Endothelial cell (in vitro differentiated cells): ENCODE measurements at places on chromosomes 16 and 17. TPM values are rescaled to one million over a fixed set of nuclear protein-coding genes. Genes with fewer than 3 reads are reported as not detected.

GRCh38 chr17:62565817-62566216 is 61.7 kb upstream of the MRC2 start:
- no peaks in the 10 kb centered on the region for H3K4me1 ChIP-seq
- DNase-seq = no peak
- no peak overlapping the region for H3K4me3 ChIP-seq
- H3K36me3 ChIP-seq = peaks cover 37% of the 10 kb centered on the region
- H3K27me3 ChIP-seq = peaks cover 2% of the 10 kb centered on the region
- no peak overlapping the region for H3K27ac ChIP-seq

GRCh38 chr16:86595983-86596605 is 17.7 kb downstream of the FOXL1 start:
- H3K4me1 ChIP-seq = peaks cover 36% of the 10 kb centered on the region
- H3K27me3 ChIP-seq = peaks cover 5% of the 10 kb centered on the region
- DNase-seq = no peak
- H3K4me3 ChIP-seq = no peak overlapping the region

- DNase-seq = no peak
- peaks cover 6% of the 10 kb centered on the region for H3K27me3 ChIP-seq
- no peak overlapping the region for H3K27ac ChIP-seq
Measured at GRCh38 chr16:87734644-87735043, 31.1 kb downstream of the KLHDC4 start.

GRCh38 chr16:69431948-69432468 is 7.6 kb downstream of the CYB5B start:
- DNase-seq = no peak
- H3K4me1 ChIP-seq = peaks cover 16% of the 10 kb centered on the region
- H3K4me3 ChIP-seq = no peak overlapping the region
- H3K36me3 ChIP-seq = peaks cover 24% of the 10 kb centered on the region
- H3K27me3 ChIP-seq = peaks cover 2% of the 10 kb centered on the region

DNA sequence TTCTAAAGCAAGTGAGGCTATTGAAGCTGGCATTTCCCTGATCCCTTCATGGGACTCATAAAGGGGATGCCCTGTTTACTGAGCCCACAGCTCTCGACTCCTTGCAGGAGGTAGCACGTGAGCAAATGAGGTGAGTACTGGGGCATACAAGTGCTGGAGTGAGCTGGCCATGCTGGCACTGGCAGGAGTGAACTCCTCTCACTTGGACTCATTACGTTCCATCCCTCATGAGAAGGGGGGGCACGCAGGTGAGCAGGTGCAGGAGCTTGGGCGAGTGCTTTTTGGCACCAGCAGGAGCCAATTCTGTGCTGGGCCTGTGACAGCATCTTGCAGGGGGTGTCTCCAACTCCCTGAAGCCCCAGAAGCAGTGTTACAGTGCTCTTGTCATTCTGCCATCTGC is 337.1 kb upstream of the CA10 start:
- H3K4me3 ChIP-seq = no peak overlapping the region
- DNase-seq = no peak
- H3K27me3 ChIP-seq = no peaks in the 10 kb centered on the region
- no peaks in the 10 kb centered on the region for H3K36me3 ChIP-seq

GRCh38 chr16:31130336-31130891 is 5.1 kb downstream of the PRSS8 start:
- peaks cover 31% of the 10 kb centered on the region for H3K36me3 ChIP-seq
- peaks cover 6% of the 10 kb centered on the region for H3K4me1 ChIP-seq
- H3K27me3 ChIP-seq = peaks cover 7% of the 10 kb centered on the region
- no peak overlapping the region for H3K4me3 ChIP-seq
- no peak for DNase-seq

DNA sequence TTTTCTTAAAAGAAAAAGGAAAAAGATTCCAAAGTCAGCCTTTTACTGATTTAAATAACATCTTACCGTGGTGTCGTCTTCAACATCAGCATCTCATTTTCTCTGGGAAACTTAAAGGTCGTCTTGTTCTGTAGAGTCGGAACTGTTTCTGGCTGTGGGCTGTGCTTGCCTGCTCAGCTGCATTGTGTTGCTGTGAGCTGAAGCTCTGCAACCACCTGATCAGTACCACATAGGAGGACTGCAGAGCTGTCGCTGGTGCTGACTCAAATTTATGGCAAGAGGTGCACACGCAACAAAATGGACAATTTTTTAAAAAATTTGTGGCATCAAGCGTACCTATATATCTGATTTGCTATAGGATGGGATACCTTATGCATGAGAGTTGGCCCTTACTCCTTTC is at the start of gene OMG:
OMG (minus strand) TSS at position 150 of the 400 bp plus-strand sequence. CDS start 908 bp downstream, outside the sequence.
- no peak for DNase-seq
- H3K36me3 ChIP-seq = no peaks in the 10 kb centered on the region
- no peaks in the 10 kb centered on the region for H3K27me3 ChIP-seq
- no peak within 1 kb of the TSS for H3K27ac ChIP-seq

DNA sequence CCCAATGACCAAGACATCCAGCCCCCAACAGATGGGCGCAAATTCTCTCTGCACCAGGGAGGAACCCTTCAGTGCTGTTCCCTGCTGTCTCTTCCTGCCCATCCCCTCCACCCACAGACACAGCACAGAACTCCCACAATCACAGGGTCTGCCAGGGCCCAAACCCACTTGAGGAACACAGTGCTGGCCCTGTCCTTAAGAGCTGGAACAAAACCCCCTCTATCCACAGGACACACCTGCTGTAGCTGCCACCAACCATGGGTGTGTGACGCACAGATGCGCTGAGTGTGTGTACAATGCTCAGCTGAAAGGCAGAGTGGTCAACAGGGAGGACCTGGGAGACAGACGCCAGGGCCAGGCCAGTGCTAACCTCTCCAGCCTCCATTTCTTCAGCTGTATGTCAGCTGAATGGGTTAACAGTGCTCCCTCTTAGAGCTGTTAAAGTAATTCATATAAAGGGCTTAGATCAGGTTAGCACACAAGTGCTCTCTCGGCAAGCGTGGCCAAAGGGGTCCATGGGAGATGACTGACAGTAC is 62.1 kb downstream of the AMFR start:
- H3K4me3 ChIP-seq = no peak overlapping the region
- H3K27ac ChIP-seq = no peak overlapping the region
- DNase-seq = no peak
- peaks cover 26% of the 10 kb centered on the region for H3K36me3 ChIP-seq
- peaks cover 17% of the 10 kb centered on the region for H3K4me1 ChIP-seq

GRCh38 chr17:50866950-50867362 is 802 bp upstream of the TOB1 start:
- H3K27ac ChIP-seq = peak overlapping the region; percentile 100
- peaks cover 16% of the 10 kb centered on the region for H3K27me3 ChIP-seq

DNA sequence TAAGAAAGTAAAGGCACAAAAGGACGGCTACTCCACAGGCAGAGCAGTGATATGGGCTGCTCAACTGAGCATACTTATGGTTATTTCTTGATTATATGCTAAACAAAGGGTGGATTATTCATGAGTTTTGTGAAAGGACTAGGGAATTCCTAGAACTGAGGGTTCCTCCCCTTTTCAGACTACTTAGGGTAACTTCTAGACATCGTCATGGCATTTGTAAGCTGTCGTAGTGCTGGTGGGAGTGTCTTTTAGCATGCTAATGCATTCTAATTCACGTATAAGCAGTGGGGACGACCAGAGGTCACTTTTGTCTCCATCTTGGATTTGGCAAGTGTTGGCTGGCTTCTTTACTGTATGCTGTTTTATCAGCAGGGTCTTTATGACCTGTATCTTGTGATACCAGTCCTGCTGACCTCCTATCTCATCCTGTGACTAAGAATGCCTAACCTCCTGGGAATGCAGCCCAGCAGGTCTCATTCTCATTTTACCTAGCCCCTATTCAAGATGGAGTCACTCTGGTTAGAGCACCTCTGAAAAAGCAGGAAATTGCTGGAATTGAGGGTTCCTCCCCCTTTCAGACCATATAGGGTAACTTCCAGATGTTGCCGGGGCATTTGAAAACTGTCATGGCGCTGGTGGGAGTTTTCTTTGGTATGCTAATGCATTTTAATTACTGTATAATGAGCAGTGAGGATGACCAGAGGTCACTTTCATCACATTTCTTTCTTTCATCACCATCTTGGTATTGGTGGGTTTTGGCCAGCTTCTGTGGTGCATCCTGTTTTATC is 388.5 kb downstream of the XYLT1 start:
- H3K36me3 ChIP-seq = no peaks in the 10 kb centered on the region
- H3K4me3 ChIP-seq = no peak overlapping the region
- H3K27me3 ChIP-seq = peaks cover 1% of the 10 kb centered on the region
- H3K4me1 ChIP-seq = no peaks in the 10 kb centered on the region

GRCh38 chr16:75251280-75252048 is at the start of gene BCAR1:
Gene BCAR1 (minus strand): TSS chr16:75251624. CDS start chr16:75251482, 142 bp downstream.
- DNase-seq = peak; percentile 90
- H3K27ac ChIP-seq = peak within 1 kb of the TSS; percentile 92
- H3K27me3 ChIP-seq = peaks cover 25% of the 10 kb centered on the region
- peak within 1 kb of the TSS; percentile 94 for H3K4me3 ChIP-seq

GRCh38 chr16:795580-796229 is 4.8 kb downstream of the GNG13 start:
- DNase-seq = no peak
- no peaks in the 10 kb centered on the region for H3K4me1 ChIP-seq
- peaks cover 6% of the 10 kb centered on the region for H3K27me3 ChIP-seq
- H3K4me3 ChIP-seq = no peak overlapping the region

DNA sequence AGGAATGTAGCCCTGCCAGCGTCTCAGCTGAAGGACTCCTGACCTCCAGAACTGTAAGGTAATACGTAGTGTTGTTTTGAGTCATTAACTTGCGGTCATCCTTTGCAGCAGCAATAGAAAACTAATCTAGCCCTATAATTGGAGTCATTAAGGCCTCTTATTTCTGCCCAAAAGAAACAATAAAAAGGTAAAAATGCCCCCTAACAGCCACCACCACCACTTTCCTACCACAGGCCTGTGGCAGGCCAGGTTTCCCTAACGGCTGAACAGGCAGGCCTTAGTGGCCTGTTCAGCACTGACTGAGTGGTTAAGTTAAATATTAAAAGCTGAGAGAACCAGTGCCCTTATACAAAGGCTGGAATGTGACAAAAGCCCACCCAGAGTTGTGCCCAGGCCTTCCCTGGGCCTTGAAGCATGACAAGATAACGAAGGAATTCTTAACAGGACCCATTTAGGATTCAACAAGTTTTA is 286.5 kb upstream of the ERCC4 start:
- H3K4me3 ChIP-seq = no peak overlapping the region
- DNase-seq = no peak
- peaks cover 1% of the 10 kb centered on the region for H3K27me3 ChIP-seq

DNA sequence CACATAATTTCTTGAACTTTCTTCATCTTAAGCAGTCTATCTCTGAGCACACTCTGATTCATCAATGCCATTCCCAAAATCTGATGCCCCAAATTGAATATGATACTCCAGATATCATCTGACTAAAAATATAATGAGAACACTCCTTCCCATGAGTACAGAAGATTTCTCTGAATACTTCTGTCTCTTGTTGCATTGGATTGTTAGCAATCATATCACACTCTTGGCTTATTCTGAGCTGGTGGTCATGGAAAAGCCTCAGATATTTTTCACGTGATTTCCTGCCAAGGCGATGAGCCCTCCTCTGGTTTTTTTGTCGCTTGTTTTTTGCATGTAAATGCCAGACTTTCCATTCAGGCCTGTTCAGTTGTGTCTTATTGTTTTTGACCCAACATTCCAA is 87.2 kb downstream of the NOG start:
- peaks cover 8% of the 10 kb centered on the region for H3K4me1 ChIP-seq
- no peak overlapping the region for H3K4me3 ChIP-seq
- H3K27me3 ChIP-seq = peaks cover 5% of the 10 kb centered on the region
- no peaks in the 10 kb centered on the region for H3K36me3 ChIP-seq
- no peak overlapping the region for H3K27ac ChIP-seq

TBC1D28 gene
- total RNA-seq = not detected

TMED6 gene
- total RNA-seq = 1.2 TPM

WWP2 gene
- total RNA-seq = 35.3 TPM

RCVRN gene
- total RNA-seq = not detected

KRT34 gene
- total RNA-seq = not detected

RNF112 gene
- total RNA-seq = 0.31 TPM

SNX11 gene
- total RNA-seq = 16.6 TPM

GOT2 gene
- total RNA-seq = 105 TPM
